ENCODE measurements at places on chromosomes 5 and 9.

DNA sequence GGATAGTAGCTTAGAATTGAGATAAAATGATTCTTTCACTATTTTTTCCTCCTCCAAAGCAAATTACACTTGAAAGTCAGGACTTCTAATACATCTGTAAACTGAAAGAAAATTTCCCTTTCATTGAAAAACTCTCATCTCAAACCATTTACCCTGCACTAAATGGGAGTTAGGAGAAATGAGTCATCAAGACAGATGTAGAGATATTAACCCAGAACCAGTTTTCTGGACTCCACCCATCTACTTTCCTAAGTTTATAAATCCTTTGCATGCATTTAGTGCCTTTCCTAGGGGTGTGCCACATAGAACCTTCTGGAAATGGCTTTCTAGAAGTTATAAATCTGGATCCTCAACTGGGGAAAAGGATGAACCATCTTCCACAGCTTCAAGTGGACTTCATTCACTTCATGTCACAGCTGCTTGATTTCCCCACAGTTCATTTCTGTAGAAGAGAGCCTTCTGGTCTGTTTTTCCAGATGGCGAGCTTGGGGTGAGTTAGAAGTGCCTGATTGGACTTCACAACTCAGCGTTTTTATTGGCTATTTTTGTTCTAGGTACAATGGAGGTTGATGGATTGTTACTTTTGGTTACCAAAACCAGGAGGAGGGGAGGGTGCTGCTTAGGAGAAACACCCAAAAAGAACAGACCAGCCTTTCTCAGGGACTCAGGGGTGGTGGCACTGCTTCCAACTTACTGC lies 72.5 kb upstream of the GPR151 start:
- H3K36me3 ChIP-seq: peaks cover 3% of the 10 kb centered on the region
- no peak overlapping the region for H3K4me3 ChIP-seq
- peak; percentile 48 for DNase-seq
- peak overlapping the region; percentile 31 for H3K27ac ChIP-seq
- no peaks in the 10 kb centered on the region for H3K27me3 ChIP-seq

GRCh38 chr5:175706499-175706898 lies 48.6 kb downstream of the HRH2 start:
- no peak overlapping the region for H3K27ac ChIP-seq
- no peak for DNase-seq
- H3K4me1 ChIP-seq: no peaks in the 10 kb centered on the region

DNA sequence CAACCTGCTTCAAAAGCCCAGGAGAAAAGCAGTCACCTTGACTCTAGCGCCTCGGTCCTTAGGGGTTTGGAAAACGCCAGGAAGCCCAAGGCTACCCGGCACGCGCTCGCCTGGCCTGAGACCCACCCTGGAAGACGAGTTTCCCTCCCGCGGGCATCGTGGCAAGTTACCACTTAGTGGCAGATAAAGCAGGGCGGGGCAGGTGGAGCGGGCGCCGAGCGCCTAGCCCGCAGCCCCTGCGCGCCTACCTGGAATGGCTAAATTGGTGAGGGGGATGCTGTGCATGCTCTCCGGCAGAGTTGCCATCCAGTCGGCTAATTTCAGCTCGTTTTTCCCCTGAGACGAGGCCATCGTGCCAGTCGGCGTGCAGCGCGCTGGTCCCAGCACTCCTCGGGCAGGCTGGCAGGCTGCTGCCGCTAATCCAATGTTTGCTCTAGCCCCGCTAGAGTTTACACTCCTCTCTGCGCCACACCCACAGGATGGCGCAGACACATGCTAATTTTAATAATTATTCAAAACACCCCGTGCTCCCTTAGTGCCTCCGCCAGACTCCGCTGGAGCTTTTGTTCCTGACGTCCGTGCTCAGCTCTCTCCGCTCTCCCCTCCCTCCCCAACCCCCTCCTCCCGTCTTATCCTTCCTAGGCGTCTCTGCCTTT lies at the start of gene PLCXD3:
Gene PLCXD3 (minus strand): TSS at position 426 of the 656 bp plus-strand sequence. CDS start 75 bp downstream, at position 351.
- H3K27ac ChIP-seq: peak within 1 kb of the TSS; percentile 43
- peak; percentile 24 for DNase-seq
- peaks cover 12% of the 10 kb centered on the region for H3K4me1 ChIP-seq

GRCh38 chr5:132782101-132782500 lies 5.1 kb upstream of the SEPTIN8 start:
- H3K27me3 ChIP-seq: no peaks in the 10 kb centered on the region
- no peak for DNase-seq
- peaks cover 10% of the 10 kb centered on the region for H3K4me1 ChIP-seq
- H3K4me3 ChIP-seq: no peak overlapping the region

DNA sequence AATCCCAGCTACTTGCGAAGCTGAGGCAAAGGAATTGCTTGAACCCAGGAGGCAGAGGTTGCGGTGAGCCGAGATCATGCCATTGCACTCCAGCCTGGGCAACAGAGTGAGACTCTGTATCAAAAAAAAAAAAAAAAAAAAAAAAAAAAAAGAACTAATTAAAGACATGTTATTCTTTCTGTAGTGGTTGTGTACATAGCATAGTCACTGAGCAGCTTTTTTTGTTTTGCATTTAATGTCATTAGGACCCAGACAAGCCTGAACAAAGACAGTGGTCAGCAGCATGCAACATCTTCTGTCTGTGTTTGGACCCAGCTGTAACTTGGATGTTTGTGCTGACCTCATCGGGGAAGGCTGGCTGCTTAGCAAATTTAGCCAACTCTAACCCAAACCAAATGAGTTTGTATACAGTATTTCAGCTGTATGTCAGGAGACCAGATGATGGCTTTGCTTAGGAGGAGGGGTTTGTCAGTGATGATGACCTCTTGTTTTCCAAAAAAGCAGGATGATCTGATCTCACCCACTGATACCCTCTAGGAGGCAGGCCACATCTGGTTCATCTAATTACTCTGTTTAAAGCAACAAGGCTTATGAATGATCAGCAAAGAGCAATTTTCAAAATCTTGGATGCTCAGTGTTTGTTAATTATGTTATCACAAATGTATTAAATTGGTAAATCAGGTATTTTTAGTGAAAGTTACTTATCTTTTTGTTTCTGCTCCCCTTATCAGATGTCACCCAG lies 39.5 kb downstream of the SNCAIP start:
- no peak overlapping the region for H3K27ac ChIP-seq
- no peaks in the 10 kb centered on the region for H3K27me3 ChIP-seq
- H3K4me1 ChIP-seq: no peaks in the 10 kb centered on the region
- no peaks in the 10 kb centered on the region for H3K36me3 ChIP-seq

- no peak for DNase-seq
- H3K36me3 ChIP-seq: no peaks in the 10 kb centered on the region
- H3K27me3 ChIP-seq: no peaks in the 10 kb centered on the region
These were observed 24.0 kb downstream of the NRG2 start for GRCh38 chr5:140018920-140019644.

- H3K36me3 ChIP-seq: no peaks in the 10 kb centered on the region
- DNase-seq: no peak
- H3K27ac ChIP-seq: no peak overlapping the region
- H3K4me1 ChIP-seq: no peaks in the 10 kb centered on the region
- no peaks in the 10 kb centered on the region for H3K27me3 ChIP-seq
- no peak overlapping the region for H3K4me3 ChIP-seq
These were observed 243.0 kb downstream of the PIK3R1 start for GRCh38 chr5:68458416-68459021.

Data from spinal cord (tissue), 10 donors.